ENCODE measurements at places on chromosomes 7 and 10. TPM values are rescaled to one million over a fixed set of nuclear protein-coding genes. Genes with fewer than 3 reads are reported as not detected.

PTN gene
- total RNA-seq: 7.7 TPM

CTBP2 gene
- 60.3 TPM for total RNA-seq

FXYD4 gene
- not detected for total RNA-seq

GBX1 gene
- not detected for total RNA-seq

CPED1 gene
- 12.8 TPM for total RNA-seq
